CD4-positive, alpha-beta T cell treated with Interleukin-12 subunit alpha and Interleukin-12 subunit beta, for 1 hour (primary cell): ENCODE measurements at places on chromosomes 16 and 17.

DNA sequence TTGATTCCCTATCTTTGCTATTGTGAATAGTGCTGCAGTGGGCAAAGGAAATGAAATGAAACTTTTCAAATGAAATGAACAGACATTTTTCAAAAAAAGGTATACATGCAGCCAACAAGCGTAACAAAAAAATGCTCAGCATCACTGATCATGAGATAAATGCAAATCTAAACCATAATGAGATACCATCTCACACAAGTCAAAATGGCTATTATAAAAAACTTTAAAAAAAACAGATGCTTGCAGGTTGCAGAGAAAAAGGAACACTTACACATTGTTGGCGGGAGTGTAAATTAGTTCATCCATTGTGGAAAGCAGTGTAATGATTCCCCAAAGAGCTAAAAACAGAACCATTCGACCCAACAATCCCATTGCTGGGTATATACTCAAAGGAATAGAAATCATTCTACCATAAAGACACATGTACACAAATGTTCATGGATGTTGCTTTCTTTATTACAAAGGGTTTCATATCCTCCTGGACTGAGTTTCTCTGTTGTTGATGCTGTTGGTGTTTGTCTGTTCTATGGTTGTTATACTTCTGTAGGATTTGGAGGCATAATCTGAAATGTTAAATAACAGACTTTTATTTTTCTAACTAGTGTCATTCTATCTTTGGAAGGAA lies 99.3 kb upstream of the SOX9 start:
- DNase-seq: no peak

DNA sequence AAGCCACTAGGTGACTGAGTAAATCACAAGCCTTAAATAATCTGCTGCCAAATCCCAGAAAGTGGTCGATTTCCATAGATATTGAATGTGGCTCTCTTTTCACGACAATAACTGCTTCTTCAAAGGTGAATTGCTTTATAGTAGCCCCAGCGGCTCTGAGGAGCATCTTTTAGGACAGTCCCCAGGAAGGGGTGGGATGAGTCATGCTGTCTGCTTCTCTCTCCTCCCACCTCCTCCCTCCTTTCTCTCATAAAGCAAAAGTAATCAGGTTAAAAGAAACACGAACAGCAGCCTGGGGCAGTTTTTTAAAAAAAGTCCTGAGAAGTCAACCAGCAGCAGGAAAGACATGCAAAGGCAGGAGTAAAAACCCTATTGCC lies 1.8 kb downstream of the KIAA0513 start:
- DNase-seq: peak; percentile 74

GRCh38 chr17:79392598-79392997 lies 218.3 kb downstream of the RBFOX3 start:
- no peak for DNase-seq

DNA sequence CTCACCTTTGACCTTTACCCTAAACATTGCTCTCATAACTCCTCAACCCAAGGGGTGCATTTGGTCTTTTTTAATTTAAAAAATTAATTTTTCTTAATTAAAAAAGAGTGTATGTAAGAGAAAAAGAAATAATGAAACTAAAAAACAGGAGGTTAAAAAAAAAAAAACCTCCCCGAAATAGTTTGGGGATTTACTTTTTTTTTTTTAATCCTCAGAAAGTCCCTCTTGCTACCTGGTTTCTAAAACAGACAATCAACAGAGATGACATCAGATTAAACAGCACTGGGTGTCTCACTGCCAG lies 301.3 kb downstream of the SOX9 start:
- DNase-seq: no peak

DNA sequence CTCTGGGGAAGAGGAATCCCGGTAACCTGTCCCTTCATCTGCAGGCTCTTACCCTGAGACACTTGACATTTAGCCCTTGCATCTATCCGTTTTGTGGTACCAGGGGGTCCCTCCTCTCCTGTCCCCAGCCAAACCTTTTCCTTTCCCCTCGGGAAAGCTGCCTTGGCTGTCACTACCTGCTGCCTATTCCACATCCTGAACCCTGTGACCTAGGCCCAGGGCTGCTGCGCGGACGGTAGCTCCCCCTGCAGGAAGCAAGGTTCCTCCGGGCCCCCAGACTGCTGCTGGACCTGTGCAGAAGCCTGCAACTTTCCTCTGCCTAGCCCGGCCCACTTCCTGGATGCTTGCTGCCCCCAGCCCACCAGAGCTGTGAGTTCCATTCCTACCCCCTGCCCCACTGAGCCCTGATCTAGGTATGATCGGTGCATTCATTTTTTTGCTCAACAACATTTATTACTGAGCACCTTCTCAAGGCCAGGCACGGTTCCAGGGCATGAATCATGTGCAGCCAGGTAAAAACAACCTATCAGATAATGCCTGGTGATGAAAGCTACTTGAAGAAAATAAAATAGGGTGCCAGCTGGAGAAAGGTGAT lies 10.5 kb upstream of the ALDOA start:
- peak; percentile 52 for DNase-seq

DNA sequence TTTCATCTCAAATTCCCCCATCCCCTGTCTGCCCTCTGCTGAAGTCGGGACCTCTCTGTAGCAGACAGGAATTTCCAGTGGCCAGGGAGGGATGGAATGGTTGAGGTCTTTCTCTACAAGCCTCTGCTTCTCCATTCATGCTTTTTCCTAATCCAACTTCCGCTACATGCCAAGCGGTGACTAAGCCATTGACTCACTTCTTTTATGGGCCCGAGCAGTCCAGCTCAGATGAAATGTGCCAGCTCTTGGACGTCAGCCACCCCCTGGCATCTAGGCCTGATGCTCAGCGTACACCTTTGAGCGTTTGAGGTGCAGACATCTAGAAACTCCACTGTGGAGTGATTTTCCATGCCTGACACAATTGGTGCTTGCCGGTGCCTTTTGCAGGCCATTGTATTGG lies 40.7 kb upstream of the GPR139 start:
- DNase-seq: no peak

DNA sequence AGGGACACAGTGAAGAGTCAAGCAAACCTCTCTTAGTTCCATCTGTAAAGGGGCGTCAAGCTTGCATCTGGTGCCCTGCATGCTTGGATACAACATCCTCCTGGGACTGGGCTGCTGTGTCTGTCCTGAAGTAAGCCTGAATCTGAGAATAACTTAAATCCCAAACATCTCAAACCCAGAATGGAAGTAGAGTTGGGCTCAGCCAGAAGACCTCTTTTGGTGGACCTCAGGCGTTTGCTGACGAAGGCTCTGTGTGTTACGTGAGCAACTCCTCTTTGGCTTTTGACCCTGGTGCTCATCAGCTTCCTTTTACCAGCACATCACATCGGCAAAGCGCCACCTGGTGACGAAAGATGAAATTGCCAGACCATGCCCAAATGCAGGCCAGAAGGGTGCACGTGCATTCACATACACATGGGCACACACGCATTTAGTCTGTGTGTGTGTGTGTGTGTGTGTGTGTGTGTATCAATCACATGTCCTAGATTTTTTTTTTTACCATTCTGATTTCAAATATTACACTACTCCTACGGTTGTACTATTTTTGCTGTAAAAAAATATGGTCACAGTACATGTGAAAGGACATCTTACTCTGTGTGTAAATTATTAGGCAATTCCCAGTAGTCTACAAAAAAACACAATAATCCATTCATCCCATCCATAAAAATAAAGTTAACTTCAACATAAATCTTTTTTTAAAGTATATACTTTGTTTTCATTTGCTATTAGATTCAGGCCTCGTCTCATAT lies 41.1 kb upstream of the FOXJ1 start:
- peak; percentile 95 for DNase-seq

DNA sequence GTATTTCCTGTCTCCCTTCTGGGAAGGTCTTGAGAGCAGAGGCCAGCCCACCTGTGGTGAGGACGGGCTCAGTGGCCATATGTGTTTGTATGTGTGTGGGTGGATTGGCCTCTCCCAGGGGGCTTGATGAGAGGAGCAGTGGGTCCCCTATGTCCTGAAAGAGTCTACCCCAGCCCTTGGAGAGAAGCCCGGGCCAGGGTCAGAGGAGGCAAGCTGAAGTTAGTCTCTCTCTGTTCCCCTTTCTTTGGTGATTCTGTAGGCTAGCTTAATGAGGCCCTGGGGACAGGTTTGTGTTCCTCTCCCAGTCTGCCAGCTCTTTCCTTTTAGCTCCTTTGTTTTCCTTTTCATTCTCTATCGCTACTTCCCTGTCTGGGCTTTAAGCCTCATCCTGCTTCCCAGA lies 23.8 kb upstream of the NFATC3 start:
- DNase-seq: no peak

GRCh38 chr17:77196251-77196650 lies 55.5 kb downstream of the SEC14L1 start:
- no peak for DNase-seq

DNA sequence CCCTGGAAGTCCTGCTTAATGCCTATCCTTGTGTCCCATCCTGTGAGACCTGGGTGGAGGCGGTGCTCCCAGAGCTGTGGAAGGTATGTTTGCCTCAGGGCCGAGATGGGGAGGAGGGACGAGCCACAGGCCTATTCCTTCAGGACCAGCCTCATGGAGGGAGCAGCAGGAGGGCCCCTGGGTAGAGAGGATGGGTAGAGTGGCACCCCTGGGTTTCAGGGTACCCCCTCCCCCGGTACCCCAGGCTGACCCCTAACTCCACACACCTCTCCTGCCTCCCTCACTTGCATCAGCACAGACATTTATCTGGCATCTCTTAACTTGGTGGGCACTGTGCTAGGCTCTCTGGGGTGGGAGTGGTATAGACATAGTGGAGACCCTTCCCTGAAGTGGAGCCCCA lies 7.1 kb downstream of the ASB16 start:
- no peak for DNase-seq

- peak; percentile 51 for DNase-seq
These were observed 63.3 kb upstream of the MTMR4 start for GRCh38 chr17:58577696-58578095.

DNA sequence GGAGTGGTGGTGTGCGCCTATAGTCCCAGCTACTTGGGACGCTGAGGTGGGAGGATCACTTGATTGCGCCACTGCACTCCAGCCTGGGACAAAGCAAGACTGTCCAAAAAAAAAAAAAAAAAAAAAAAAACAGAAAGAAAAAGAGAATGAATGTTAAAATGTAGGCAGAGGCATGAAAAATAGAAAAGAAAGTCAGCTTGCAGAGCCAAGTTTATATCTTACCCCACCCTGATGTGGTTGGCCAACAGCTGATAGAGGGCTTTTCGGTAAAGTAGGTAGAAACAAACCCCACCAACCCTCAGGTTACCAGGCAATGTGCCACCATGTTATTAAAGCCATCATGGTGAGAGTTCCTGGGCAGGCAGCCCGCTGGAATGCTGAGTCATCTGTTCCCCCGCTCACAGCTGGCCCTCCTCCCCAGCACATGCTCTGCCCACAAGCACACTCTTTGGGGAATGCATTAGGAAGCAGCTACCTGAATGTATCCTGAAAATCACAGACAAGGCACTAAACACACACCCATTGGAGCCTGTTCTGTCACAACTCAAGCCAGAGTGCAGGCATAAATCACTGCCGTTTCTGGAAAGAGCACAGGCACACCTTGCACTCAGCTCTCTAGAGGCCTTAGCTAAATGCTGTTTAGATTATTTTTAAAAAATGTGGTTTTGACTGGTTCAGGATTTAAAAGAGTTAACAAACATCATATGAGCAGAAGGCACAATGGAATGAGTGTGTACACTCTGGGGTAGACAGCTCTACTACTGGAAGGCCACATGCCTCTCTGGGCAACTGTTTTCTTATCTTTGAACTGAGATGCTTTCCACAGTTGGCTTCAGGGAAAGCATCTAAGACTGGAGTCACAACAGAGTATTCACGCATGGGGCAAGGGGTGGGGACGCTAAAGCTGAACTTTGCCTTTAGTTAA lies 128.5 kb downstream of the PARN start:
- no peak for DNase-seq

DNA sequence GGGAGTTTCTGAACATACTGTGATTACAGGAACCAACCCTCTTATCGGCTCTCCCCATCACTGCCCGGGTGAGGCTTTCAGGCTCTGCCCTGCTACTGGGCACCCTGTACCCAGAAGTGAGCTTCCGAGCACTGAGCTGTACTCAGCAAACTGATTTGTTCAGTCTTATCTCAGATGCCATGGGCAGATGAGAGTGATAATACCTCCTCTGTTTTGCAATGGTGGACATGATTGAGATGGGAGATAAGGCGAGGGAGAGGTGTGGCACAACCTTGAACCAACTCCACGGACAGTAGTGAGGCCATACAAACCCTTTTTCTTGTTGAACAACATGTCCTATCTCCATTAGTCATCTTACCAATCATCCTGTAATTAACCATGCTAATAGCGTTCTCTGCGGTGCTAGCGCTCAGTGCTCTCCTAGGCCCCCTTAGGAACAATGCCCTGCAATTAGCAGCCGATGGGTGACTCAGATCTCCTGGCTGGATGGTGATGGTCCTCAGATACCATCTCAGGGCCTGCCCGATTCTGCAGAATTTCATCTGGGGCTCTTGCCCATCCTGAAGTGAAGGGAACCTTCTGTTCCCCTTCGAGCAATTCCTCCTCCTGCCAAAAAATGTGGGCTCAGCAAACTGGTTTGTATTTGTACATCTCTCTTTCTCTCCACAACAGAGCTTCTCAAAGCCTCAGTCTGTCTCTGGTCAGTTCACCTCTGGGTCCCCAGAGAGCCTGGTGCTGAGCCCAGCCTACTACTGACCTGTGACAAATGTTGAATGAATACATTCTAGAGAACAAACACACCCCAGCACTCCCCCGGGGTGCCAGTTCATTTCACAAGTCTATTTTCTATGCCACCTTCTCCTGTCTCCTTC lies 139.3 kb upstream of the IRX3 start:
- no peak for DNase-seq

DNA sequence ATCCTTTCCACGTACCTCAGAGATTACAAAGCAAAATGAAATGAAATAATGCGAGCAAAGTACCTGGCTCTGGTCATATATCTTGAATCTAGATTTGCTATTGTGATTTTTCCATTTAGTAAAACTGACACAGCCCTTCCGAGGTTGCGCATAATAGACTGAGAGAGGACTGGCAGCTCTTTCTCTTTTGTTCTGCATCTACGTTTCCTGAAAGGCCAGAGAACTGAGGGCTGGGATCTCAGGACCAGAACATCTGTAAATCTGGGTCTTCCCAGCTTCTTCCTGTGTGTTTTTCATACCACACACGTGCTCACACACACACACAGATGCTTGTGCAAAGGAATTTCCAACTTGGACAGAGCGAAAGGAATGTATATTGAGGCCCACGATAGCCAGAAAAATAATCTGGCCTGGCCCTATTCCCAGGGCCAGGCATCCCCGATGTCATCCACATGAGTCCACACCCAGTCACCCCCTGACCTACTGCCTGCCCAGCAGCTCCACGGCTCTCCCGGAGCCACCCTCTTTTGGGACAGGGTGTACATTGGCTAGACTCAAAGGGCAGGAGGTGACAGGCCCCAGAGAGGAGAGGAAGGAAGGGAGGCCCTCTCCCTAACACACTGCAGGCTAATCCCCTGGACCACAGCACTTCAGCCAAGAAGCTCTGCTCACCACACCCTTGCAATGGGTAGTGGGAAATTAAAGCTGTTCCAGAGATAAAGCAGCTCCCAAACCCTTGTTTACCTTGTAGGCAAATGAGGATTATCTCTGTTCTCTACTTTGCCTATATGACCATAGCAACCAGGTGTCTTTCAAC lies 41.8 kb downstream of the NOL11 start:
- no peak for DNase-seq
